Activated CD8-positive, alpha-beta memory T cell treated with anti-CD3 and anti-CD28 coated beads for 1 hour (primary cell): ENCODE measurements at places on chromosomes 12 and 14.

- no peak for DNase-seq
Measured at GRCh38 chr14:35247777-35248475, 44.3 kb upstream of the PSMA6 start.

DNA sequence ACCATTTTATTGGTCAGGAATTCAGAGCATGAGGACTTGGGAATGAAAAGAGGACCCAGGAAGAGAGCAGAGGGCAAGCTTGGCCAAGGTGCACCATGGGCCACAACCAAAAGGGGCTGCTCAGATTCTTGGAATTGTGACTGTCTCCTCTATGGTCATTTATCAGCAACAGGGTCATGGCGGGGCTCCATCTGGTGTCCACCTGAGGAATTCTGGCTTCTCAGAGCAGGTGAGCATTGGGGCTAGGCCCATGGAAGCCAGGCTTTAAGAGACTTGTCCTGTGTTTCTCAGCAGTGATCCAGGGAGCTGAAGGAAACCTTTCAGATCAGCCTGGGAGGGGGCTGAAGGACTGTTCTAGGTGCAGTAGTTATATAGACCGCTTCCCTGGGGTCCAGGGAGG is 2.6 kb upstream of the RIN3 start:
- no peak for DNase-seq

DNA sequence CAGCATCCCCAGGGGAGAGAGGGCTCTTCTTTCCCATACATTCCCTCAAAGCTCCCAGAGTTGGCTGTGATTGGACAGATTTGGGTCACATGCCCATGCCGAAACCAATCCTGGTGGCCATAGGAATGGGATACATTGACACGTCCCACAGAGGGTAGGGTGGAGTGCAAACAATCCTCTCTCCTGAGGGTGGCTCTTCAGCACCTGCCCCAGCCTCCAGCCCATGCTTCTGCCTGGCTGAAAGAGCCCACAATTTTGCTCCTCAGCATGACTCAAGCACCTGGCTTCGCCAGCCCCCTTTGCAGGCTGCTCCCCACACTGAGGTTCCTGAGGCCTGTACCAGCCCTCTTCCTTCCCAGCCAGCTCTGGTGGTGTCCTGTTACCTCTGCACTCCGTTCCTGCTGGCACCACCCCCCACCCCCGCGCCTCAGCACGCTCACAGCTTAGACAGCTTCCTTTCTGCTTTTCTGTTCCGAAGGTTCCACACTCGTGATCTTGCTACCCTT is 71.7 kb downstream of the CCDC92 start:
- no peak for DNase-seq

DNA sequence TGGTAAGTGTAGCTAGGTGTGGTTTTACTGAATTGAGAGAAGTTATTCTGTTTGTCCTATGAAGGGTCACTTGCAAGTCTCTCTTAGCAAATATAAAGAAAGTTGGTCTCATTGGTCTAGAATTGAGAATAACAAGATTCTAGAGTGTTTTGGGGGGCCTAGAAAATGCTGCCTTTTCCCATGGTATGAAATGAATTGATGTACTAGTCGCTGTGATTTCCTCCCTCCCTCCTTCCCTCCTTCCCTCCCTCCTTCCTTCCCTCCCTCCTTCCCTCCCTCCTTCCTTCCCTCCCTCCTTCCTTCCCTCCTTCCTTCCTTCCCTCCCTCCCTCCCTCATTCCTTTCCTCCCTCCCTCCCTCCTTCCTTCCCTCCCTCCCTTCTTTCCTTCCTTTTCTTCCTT is 166.7 kb upstream of the RGS6 start:
- DNase-seq: no peak

DNA sequence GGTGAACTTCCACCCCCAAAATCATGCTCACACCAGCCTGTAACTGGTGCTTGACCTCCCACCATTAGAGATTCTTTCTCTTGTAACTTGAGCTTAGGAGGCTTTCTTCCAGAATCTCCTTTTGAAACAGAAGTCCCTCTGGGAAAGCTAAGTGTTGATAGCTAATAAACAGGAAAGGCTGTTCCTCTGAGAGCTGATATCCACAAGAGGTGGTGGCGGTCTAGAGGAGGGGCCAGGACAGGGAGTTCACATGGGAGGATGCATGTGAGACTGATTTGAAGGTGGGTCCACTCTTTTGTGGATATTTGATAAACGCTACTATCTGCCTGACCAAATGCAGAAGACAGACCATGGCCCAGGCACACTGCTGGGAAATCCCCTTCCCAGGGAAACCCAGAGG is 10.2 kb upstream of the PRMT8 start:
- DNase-seq: no peak

- no peak for DNase-seq
Measured at GRCh38 chr14:71739273-71739990, 192.8 kb upstream of the RGS6 start.

GRCh38 chr12:11836282-11837151 is 187.0 kb downstream of the ETV6 start:
- no peak for DNase-seq

- DNase-seq: no peak
Measured at GRCh38 chr12:111010061-111010460, 89.7 kb upstream of the MYL2 start.

GRCh38 chr12:108822497-108823205 is 34.7 kb downstream of the SSH1 start:
- no peak for DNase-seq
